ENCODE measurements at places on chromosomes 13 and 19.

DNA sequence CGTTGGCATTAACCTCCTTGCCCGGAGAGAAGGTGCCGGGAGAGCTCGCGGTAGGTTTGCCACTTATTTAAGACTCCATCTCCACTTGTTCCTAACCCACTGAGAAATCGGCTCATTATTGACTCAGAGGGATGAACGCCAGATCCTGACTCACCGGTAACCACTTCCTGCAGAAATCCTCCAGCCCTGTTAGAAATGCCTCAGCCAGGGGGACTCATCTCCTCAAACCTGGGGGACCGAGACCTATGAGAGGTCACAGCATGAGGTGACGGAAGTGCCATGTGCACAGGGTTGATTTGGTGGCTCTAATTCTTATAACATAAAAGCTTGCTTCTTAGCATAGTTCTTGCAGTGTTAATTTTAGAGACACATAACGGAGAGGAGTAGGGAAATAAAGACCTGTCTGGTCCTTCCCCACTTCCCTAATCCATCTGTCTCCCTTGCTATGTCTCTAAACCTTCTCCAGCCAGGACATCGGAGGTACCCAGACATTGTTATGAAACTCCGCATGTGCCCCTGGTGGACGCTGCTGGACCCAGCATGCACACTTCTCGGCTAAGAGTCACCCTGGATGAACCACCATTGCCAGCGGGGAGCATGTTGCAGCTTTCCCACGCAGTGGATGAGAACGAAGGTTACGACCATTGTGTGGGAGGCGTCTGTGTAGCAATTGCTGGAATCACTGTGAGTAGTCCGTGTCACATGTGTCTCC lies 158.9 kb downstream of the EFNB2 start:
- peak; percentile 29 for DNase-seq

- peak; percentile 78 for DNase-seq
Observed at GRCh38 chr19:18741124-18742121, 49.7 kb downstream of the COMP start.

DNA sequence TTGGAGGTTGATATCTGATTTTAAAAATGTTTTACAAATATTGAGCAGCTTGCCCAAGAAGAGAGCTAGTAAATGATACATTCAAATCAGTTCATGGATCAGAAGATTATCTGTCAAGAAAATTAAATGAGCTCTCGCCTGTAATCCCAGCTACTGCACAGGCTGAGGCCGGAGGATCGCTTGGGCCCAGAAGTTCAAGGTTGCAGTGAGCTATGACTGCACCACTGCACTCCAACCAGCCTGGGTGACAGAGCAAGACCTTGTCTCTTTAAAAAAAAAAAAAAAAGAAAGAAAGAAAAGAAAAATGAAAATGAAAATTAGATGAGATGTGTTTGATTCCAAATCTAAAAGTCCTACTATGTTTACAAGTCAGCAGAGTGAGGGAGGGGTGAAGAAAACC lies 2.4 kb downstream of the SPART start:
- DNase-seq, result no peak

GRCh38 chr19:37855098-37855497 lies 51.3 kb downstream of the WDR87 start:
- no peak for DNase-seq

DNA sequence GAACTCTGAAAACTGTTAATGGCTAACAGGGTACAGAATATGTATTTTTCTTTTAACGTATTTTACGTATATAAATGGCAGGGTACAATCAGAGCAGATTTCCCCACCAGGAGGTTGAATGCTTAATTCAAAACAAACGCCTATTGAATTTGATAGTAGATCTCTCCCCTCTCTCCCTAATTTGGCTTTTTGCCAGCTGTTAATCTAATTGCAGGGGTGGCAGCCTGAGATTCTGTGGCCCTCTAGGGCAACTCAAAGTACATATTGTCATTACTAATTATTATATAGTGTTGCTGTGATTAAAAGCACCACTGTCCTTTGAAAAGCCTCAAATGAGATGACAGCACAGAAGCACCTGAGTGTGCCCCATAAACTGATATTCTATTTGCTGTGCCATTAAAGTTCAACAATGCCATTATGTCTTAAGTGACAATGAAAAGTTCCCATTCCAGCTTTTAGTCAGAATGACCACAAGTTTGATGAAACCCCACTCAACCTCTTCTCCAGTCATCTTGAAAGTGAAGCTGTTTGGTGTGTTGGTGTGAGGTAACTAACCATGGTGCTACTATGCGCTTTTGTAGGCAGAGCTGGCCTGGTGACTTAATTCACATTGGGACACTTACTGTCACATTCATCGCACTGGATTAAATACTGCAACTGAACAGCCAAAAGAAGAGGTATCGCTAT lies 351.4 kb downstream of the KCNRG start:
- DNase-seq, result peak; percentile 37

- DNase-seq, result no peak
Observed at GRCh38 chr13:49053215-49053614, 77.5 kb downstream of the FNDC3A start.

GRCh38 chr13:32425158-32425557 lies 2.8 kb downstream of the N4BP2L1 start:
- no peak for DNase-seq

DNA sequence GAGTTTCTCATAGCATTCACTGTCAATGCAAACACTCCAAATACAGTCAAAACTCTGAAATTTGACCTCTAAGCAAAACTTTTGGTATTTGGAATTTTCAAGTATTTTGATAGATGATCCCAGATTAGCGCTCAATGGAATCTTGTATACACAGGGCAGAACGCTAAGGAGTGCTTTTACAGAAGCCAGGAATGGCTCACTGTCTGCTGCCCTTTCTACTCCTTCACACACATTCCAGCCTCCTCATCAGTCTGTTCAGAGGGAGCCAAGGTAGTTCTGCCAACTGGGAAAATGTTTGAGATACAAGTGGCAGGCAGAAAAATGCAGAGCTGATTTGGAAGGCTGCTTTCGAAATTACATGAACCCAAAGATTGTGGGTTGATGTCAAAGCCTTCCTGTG lies 4.4 kb upstream of the STARD13 start:
- no peak for DNase-seq

- no peak for DNase-seq
Observed at GRCh38 chr13:35887115-35887666, 244.0 kb downstream of the DCLK1 start.

DNA sequence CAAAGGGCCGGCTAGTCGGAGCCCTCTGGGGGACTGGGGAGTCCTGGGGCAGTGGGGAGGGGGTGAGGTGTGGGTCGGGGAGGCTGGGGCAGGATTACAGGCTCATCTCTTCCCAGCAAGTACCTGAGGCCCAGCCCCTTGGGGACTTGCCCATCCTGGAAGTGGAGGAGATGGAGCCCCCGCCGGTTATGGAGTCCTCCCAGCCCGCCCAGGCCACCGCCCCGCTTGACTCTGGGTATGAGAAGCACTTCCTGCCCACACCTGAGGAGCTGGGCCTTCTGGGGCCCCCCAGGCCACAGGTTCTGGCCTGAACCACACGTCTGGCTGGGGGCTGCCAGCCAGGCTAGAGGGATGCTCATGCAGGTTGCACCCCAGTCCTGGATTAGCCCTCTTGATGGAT lies 9.9 kb downstream of the PALM3 start:
- no peak for DNase-seq

Measured in NCI-H510A treated with DMSO at 0.1 percent for 48 hours (cell line).